Activated CD4-positive, alpha-beta memory T cell treated with anti-CD3 and anti-CD28 coated beads, Interleukin-2, amount 10 ng/mL, durations not matched to agents 7 days and 5 days (primary cell): ENCODE measurements at places on chromosomes 4 and X.
A peak's percentile ranks its signal among the peaks of the same experiment; 100 is the strongest.

- DNase-seq = no peak
Observed at GRCh38 chrX:39890807-39891206, 207.0 kb downstream of the BCOR start.

GRCh38 chr4:168605411-168605810 lies 108.6 kb downstream of the PALLD start:
- DNase-seq = no peak

DNA sequence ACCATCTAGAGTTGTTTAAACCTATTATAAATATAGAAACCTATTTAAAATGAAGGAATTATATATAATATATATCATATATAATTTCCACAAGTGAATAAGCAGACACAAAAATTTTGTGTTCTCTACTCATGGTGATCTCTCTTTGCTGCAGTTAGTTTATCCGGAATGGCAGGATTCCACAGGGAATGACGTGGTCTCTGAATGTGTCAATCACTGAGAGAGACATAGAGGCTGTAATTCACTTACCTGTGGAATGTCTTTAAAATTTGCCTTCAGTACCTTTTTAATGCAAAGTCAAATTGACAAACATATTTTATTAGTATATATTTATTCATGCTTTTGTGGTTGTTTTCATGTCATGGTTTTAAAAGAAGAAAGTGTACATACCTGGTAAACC lies 669.3 kb downstream of the NLGN4X start:
- DNase-seq = no peak

- no peak for DNase-seq
Observed at GRCh38 chr4:126973201-126973600, 659.6 kb upstream of the INTU start.

DNA sequence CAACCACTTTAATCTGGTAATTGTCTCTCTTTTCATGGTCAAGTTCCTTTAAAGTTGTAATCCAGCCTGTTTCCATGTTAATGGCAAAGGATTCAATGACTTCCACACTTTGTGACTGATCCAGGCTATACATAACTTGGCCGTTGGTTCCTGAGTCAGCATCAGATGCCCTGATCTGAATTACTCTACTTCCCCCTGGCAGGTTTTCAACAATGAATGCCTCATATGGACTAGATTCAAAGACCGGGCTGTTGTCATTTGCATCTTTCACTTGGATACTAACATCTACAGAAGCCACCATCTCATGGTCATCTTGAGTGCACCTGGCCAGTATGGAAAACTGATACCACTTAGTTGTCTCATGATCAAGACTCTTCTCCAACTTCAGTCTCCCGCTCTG lies 62.6 kb upstream of the MTNR1A start:
- no peak for DNase-seq

GRCh38 chrX:154051201-154051810 lies 31.6 kb upstream of the IRAK1 start:
- peak; percentile 65 for DNase-seq

GRCh38 chr4:46270986-46271596 lies 118.8 kb downstream of the GABRA2 start:
- DNase-seq = no peak

- no peak for DNase-seq
Observed at GRCh38 chr4:8318509-8318908, 49.0 kb downstream of the HTRA3 start.

DNA sequence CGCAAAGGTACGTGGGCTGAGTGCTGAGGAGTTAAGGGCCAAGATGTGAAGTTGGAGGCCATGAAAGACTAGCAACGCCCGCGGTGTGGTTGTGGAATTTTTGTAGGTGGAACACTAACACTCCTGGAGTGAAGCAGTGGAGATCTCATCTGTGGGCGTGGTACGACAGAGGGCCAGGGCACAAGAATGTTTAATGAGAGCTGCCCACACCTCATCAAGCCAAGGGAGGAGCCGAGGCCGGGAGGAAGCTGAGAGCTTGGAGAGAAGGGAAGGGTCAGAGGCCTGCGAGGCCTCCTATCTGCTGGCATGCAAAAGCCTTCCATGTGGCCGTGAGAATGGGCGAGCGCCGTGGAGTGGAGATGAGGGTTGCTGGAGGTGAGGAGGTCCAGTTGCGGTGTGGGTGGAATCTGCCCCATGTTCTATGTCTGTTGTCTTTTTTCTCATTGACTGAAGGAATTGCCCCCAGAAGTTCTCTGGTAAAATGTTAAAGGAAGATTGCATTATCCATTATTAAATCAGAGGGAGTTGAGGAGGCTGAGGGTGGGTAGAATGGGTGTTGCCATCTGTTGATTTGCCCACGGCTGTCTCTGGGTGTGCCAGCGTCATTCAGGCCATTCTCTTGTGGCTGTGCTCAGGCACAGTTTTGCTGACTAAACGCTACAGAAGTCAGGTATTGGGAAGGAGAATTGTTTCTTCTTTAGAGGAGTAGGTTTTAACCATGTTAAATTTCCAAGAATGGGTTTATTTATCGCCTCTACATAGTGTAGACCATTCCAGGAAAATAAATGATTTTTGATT lies 19.8 kb downstream of the SNX25 start:
- no peak for DNase-seq

DNA sequence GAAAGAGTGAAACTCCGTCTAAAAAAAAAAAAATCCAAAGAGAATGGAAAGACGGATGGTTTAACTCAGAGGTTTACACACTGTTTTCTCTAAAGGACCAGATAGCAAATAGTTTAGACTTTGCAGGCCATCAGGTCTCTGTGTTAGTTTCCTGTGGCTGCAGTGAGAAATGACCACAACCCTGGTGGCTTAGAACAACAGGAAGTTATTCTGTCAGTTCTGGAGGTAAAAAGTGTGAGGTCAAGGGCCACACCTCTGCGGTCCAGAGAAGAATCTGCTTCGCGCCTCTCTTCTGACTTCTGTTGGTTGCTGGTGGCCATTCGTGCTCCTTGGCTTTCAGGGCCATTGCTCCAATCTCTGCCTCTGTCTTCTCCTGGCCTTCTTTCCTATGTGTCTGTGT lies 76.9 kb downstream of the TENM3 start:
- no peak for DNase-seq

- DNase-seq = no peak
Observed at GRCh38 chrX:150227321-150227860, 135.7 kb upstream of the MAMLD1 start.

- DNase-seq = no peak
Observed at GRCh38 chr4:118682928-118683327, 2.3 kb upstream of the METTL14 start.

- DNase-seq = no peak
Observed at GRCh38 chr4:120293341-120293740, 226.7 kb upstream of the MAD2L1 start.

GRCh38 chr4:140252141-140252741 lies 98.3 kb upstream of the MAML3 start:
- DNase-seq = no peak

DNA sequence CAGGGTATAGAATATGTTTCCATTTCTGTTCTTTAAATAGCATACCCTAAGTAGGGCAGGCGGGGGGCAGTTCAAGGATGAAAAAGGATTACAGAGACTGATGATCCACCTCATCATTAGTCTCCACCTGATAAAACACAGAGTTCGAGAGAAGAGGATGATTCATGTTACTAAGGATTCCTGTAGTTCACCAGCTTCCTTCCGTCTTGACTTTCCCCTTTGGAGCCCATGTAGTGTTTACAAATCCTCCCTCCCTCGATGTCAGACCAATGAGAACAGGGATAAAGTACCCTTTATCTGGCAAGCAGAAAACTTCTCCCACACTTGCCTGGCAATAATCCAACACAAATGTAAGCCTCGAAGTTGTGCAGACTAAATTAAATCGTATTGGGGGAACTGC lies 526.3 kb upstream of the FAM241A start:
- DNase-seq = no peak

DNA sequence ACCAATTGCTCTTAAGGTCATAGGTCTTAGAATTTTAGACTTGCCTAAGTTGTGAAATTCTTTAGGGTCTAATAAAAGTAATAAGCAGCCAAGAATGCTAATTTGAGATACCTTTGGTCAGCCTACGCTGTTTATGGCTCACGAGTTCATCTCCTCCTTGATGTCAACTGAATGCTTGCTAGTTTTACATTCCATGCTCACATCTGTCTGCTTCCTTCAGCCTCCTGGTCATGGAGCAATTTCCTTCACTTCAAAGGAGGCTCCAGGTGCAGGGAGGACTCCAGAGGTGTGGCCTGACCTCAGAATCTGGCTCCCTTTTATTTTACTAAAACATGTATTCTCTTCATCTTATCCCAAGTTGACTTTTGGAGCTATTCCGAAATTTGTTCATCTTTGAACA lies 23.3 kb upstream of the LNX1 start:
- no peak for DNase-seq

GRCh38 chrX:44314259-44314734 lies 29.2 kb downstream of the EFHC2 start:
- no peak for DNase-seq

GRCh38 chr4:81235982-81236749 lies 21.1 kb upstream of the PRKG2 start:
- DNase-seq = no peak

GRCh38 chr4:100576570-100576969 lies 58.7 kb upstream of the EMCN start:
- DNase-seq = no peak

GRCh38 chr4:46392421-46392820 lies 2.5 kb upstream of the GABRA2 start:
- DNase-seq = no peak

DNA sequence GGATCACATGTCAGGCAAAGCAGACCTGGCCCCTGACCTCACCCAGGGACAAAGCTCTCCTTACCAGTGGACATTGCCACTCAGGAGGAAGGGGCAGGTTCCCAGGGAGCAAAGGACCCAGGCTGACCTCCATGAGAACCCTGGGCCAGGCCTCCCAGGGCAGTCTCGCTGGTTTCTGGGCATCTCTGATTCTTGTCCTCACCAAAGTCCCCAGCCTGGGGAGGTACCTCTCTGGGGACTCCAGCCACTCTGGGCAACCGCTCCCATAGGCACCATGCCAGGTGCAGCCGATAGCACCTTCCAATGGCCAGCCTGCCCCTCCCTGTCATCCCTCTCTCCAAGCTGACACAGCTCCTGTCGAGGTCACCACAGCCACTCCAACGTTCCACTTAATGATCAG lies 7.9 kb downstream of the EVC2 start:
- DNase-seq = no peak

GRCh38 chr4:147755561-147756295 lies 23.8 kb downstream of the ARHGAP10 start:
- DNase-seq = no peak

GRCh38 chrX:19514791-19515614 lies at the start of gene MAP3K15:
Gene MAP3K15 (minus strand): TSS chrX:19515508. CDS start chrX:19515261, 247 bp downstream.
- peak; percentile 16 for DNase-seq

DNA sequence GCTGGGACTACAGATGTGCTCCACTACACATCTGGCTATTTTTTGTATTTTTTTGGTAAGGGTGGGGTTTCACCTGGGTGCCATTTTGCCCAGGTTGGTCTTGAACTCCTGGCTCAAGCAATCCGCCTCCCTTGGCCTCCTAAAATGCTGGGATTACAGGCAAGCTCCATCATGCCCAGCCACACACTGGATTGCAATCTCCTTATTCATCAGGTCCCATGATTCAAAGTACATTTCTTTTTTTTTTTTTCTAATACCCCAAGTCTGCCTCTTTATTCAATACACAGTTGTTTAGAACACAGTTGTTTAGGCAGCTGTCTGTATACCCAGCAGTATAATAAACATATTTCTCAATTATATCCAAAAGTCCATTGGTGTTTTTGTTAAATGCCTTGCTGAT lies 130.3 kb upstream of the ARSJ start:
- no peak for DNase-seq

- DNase-seq = no peak
Observed at GRCh38 chr4:17010426-17011087, 112.1 kb upstream of the LDB2 start.

- DNase-seq = no peak
Observed at GRCh38 chrX:5474282-5474681, 754.4 kb downstream of the NLGN4X start.

DNA sequence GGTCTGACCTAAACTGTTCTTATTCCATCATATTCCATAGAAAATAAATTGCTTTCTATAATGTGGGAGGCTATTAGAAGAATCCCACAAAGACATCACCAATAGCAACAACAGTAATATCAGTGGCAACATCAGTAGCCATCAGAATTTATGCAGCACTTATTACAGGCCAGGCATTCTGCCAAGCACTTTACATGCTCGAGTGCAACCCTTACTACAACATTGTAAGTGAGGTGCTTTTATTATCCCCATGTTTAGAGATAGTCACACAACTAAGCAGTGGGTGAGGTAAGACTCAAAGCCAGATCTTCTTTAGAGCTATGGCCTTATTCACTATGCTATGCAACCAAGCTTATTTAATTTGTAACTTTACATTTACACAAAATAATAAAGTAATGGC lies 317.1 kb upstream of the BMP3 start:
- no peak for DNase-seq

DNA sequence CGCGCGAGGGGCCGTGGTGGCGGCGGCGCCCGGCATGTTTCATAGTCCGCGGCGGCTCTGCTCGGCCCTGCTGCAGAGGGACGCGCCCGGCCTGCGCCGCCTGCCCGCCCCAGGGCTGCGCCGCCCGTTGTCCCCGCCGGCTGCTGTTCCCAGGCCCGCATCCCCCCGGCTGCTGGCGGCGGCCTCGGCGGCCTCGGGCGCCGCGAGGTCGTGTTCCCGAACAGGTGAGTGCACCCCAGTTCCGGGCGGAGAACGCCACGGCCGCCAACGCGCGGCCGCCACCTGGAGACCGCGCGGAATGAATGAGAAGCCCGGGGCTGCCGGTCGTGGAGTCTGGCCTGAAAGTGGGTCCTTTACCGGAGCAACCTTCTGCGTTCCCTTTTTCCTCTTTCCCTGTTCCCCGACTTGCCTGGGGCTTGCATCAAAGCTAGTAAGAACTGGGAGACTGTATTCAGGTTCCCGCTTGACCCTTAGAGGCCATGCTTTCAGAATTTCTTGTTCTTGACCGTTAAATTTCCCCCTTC lies 429 bp downstream of the NOCT start:
- peak; percentile 52 for DNase-seq

DNA sequence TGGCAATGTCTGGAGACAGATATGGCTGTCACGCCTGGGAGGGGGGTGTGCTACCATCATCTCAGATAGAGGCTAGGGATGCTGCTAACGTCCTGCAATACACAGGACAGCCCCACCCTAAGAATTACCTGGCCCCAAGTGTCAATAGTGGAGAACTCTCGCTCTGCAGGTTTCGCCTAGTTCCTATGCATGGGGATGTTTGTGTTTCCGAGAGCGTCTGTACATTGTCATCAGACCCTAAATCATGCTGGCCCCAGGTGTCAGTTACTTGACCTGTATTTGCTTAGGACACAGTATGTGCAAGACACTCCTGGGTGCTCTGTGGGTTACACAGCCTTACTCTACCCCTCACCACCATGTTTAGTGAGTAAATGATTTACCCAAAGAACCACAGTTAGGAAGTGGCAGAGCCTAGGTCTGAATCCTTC lies 90.8 kb downstream of the AFF1 start:
- DNase-seq = no peak

DNA sequence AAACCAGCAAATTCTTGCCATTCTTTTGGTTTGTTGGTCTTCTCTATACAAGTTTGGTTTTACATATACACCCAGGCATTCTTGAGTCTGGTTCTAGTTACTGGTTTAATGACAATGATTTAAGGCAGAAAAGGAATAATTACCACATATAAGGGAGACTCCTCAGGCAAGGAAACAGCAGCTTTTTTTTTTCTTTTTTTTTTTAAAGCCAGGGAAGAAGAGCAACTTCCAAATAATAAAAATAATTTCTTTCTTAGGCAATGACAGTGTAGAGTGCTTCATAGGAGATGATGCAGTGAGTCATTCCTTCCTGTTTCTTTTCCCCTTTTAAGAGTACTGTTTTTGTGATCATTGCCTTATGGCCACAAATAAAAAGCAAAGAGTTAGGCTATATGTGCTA lies 289.7 kb downstream of the DKK2 start:
- DNase-seq = no peak
